ENCODE measurements at places on chromosomes 7 and 10.

- ATAC-seq, result no peak
Observed at GRCh38 chr7:35504365-35504764, 190.6 kb downstream of the HERPUD2 start.

DNA sequence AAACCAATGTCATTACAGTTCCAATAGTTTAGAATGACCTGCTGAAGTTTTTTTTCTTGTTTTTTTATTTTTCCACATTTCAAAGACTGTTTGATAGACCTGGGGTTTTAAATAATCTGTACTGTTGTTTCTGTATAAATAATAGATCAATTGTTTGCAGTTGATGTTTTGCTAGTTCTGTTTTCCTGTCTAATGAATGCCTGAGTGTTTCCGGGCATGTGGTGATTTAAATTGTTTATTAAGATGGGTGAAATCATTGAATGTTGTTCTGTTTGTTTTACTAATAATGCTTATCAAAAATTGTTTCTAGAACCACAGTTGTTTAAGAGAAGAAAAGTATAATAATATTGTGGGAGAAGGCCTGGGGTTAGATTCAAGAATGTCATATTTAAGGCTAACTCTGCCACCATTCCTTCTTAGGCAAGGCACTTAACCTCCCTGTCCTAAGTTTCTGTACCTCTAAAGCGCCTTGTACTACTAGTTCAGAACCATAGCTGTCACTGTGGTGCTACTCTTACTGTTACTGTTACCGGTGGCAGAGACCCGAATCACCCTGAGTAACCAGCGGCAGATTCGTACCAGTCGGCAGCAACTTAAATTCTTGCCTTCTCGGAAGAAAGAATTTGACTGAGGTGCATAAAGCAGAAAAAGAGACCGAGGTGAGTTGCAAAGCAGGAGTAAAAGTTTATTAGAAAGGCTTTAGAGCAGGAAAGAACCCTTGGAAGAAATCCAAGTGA lies 1014.1 kb downstream of the REEP3 start:
- no peak for ATAC-seq

GRCh38 chr10:101373063-101373462 lies 19.1 kb downstream of the BTRC start:
- no peak for ATAC-seq

DNA sequence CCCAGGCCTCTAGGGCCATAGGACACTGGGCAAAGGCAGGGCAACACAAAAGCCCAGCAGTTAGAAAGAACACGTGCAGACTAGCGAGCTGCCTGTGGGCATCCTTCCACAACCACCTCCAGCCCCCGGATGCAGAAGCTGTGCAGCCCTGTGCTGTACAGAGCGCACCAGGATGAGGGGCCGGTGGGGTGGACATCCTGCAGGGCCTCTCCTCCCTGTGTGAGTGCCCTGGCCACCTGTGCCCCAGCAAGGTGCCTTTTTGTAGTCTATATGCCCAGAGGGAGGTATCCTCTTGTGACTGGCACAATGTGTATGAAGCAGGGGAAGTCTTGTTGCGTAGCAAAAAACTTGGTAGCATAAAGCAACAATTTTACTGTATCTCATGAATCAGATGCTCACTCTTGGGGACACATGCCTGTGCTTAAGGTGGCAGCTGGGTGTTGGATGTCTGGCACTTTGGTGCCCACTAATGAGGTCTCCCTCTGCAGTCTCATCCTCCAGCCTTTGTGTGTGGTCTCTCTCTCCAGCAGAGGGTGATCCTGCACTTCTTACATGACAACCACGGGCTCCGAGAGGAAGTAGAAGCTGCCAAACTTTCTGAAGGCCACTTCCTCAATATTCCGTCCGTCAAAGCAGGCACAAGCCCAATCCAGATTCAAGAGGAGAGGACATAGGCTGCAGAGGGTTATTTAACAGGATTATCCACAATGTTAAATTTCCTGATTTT lies 8.7 kb downstream of the NCAPG2 start:
- peak; percentile 82 for ATAC-seq

GRCh38 chr7:93159490-93159889 lies 11.3 kb upstream of the SAMD9L start:
- no peak for ATAC-seq

- ATAC-seq, result no peak
Observed at GRCh38 chr7:23247603-23248335, 1.2 kb downstream of the GPNMB start.

DNA sequence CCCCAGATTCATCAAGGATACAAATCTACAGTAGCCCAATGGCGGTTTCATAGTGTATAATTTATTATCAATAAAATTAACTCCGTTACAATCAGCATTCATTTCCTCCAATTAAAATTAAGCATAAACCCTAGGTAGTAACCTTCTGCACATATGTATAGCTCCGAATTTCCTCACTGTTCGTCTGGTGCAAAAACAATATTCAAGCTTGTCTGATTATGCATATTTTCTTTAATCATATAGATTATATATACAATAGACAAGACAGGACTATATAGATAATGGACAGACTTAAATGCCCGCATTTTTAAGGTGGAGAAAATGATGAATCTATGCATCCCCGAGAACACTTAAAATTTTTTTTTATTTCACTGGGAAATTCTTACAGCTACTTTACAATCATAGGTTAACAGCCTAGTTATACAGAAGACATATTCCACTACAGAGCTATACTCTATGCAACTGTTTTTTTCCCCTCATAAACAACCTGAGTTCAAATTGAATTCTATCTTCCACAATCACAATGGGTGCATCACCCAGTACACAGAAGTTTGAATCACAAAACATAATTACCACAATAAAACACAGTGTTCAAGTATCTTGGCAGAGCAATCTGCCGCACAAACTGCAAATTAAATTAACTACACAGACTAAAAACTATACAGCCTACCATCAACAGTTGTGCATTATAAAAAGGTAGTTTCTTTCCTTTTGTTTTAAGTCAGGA lies 2.6 kb downstream of the HOXA9 start:
- ATAC-seq, result no peak

DNA sequence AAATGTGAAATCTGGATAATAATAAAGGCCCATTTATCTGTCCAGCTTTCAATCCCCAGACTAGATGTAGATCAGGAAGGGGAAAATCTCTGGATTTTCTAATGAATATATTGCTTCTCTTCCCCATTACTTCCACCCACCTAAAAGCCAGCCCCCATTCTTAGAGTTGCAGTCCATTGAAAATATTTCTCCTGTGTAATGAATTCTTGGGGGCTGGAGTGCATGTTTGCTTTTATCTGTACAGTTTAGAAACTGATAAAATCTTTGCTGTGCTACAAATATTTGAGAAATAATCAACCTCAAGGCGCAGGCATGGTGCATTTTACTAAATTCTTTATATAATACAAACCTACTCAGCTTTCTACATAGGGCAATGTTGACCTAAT lies 180.8 kb downstream of the ARID5B start:
- no peak for ATAC-seq

DNA sequence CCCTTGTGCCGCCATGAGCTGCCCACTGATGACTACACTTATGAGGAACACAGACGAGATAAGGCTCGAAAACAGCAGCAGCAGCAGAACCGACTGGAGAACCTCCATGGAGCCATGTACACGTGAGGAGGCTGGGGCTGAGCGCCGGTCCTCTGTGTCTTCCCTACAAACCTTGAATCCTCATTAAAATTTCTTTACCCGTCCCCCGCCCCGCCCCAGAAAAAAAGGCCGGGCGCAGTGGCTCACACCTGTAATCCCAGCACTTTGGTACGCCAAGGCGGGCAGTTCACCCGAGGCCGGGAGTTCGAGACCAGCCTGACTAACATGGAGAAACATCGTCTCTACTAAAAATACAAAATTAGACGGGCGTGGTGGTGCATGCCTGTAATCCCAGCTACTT lies 1.5 kb upstream of the RINT1 start:
- no peak for ATAC-seq

DNA sequence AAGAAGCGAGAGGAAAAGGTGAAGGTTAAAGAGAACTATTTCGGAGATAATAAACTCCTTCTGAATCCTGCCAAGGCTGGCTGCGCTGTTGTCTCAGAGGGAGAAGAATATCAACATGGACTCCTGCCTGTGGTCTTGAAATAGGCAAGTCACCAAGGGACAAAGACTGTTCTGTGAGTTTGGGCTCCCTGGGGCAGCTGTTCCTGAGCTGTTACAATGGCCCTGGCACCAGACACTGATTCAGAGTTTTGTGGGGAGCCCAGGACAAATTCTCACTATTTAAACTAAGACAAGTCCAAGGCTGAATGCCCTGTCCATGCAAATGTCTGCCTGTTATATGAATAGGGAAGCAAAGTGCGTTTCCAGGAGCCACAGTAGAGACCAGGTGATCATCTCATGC lies 81.4 kb downstream of the PRPF18 start:
- ATAC-seq, result no peak

- ATAC-seq, result no peak
Observed at GRCh38 chr7:69732203-69732602, 133.9 kb downstream of the AUTS2 start.

DNA sequence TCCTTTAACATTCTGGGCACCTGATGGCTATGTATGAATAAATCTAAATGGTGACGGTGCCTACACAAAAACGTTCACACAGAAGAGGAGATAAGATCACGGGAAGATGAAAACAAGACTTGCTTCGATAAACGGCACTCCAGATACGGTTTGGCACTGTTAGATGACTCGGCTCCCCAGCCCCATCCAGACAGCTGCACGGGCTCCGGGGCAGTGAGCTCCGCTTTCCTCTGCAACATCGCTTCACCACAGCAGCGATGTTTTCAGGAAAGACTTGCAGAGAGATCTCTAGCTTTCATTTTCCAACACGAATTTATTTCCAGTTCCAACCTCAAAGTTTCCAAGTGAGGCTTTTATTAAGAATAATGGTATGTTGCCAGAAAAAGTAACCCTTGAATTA lies 132.1 kb downstream of the KLF6 start:
- ATAC-seq, result no peak

DNA sequence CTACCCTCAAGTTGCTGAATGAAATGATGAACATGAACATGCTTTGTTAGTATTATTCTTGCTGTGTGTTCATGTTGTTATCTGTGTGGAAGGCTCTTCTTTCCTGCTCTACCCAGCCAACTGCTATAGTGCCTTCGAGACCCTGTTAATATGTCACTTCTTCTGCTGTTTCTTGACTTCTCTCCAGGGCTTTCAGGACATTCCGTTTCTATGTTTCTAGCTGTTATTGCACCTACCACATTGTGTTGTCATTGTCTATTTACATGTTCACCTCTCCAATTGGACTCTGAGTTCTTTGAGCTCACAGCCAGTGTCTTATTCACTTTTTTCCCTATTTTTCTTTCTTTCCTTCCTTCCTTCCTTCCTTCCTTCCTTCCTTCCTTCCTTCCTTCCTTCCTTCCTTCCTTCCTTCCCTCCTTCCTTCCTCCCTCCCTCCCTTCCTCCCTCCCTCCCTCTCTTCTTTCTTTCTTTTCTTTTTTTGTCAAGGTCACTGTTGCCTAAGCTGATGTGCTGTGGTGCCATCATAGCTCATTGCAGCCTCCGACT lies 40.4 kb downstream of the BAMBI start:
- no peak for ATAC-seq

DNA sequence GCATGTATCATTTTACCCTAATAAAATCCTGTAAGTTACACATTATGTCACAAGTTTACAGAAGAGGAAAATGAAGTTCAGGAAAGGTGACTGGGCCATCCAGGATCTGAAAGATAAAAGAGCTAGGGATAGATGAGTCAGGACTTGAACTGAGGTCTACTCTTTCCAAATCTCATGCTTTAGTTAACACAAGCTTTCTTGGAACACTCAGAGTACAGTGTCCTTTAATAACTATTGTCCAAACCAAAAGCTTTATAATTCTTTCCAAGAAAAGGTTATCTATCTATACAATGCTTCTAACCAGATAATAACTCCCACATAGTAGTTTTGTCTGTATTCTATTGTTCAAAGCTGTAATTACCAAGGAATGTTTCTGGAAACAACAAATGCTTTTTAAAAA lies 164.6 kb downstream of the LRRN3 start:
- ATAC-seq, result no peak

DNA sequence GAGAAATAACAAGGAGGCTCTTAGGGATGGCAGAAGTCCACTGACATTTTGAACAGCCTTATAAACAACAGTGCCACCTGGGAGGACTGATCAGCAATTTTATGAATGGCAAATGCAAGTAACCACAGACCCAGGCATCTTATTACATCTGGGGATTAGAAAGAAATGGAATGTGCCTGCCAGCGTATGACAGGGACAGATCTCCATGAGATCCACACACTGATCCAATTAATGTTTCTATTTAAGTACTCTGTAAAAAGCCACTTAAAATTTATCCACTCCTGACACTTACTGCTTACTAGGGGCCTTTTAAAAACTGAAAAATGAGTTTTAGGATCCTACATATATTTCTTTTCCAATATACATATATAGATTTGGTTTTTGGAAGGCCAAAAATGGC lies 28.6 kb downstream of the PARD3 start:
- no peak for ATAC-seq

DNA sequence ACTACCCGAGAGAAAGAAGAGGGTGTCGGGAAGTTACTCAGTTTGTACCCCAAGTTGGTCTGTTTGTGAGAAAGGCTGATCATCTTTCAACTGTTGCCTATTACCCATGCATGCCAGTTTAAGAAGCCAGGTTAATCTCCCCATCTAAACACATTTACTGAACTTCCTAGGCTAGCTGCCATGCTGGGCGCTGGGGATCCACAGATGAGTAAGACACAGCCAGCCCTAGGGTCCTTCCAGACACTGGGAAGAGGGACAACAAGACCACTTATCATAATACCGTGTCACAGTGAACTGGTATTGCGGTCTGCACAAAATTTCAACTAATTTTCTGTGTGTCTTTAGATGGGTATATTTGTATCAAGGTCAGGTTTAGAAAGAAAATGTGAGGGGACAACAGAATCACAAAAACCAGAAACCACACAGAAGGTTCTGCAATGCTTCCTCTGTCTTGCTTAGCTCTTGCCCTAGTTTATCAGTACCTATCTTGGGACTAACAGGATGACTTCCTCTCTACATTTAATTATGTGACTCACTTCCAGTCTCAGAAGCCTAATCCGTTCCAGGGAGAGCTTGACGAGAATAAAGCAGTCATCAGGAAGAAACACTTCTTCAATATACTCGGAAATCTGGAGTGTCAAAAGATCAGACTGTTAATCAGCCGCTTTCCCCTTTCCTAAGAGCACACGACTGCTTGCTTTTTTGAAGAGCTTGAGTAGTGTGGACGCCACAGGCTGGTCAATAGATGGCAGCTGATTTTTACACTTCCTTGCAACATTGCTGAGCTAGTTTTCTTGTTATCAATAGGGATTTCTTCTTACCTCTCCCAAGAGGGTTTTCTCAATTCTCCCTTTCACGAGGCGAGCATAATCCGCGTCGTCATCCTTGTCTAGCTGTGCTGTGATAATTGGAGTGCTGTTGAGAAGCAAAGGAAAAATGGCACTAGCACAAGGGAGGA lies 45.7 kb downstream of the POLR3A start:
- no peak for ATAC-seq

GRCh38 chr7:6504996-6505395 lies 46.3 kb downstream of the GRID2IP start:
- no peak for ATAC-seq

- ATAC-seq, result no peak
Observed at GRCh38 chr10:102764470-102765161, 20.9 kb downstream of the WBP1L start.

- ATAC-seq, result no peak
Observed at GRCh38 chr10:49271346-49271745, 27.6 kb upstream of the C10orf71 start.

GRCh38 chr7:24833549-24833948 lies 76.3 kb upstream of the GSDME start:
- no peak for ATAC-seq

- ATAC-seq, result no peak
Observed at GRCh38 chr7:100102950-100103840, 1.8 kb downstream of the AP4M1 start.

GRCh38 chr10:25175527-25176420 lies 973 bp downstream of the GPR158 start:
- no peak for ATAC-seq

- ATAC-seq, result no peak
Observed at GRCh38 chr7:21371360-21371759, 56.5 kb upstream of the SP4 start.
